ENCODE measurements at places on chromosomes 2 and 18.

DNA sequence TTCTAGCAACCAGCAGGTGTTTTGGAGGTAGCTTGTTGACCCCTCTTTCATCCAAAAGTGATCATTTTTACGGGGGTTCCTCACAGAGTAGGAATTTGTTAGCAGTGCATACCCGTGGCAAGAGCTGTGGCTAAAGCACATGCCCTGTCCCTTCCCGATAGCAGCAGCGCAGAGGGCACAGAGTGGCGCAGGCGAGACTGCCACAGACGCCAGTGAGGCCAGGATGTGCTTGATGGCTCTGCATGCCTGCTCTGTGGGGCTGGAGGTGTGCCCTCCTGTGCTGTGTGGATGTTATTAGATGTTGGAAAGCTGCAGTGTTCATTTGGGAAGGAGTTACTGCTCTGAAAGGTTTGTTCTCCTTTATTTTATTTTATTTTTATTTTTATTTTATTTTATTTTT, 153.6 kb downstream of the FAM210A start:
- no peak for DNase-seq

DNA sequence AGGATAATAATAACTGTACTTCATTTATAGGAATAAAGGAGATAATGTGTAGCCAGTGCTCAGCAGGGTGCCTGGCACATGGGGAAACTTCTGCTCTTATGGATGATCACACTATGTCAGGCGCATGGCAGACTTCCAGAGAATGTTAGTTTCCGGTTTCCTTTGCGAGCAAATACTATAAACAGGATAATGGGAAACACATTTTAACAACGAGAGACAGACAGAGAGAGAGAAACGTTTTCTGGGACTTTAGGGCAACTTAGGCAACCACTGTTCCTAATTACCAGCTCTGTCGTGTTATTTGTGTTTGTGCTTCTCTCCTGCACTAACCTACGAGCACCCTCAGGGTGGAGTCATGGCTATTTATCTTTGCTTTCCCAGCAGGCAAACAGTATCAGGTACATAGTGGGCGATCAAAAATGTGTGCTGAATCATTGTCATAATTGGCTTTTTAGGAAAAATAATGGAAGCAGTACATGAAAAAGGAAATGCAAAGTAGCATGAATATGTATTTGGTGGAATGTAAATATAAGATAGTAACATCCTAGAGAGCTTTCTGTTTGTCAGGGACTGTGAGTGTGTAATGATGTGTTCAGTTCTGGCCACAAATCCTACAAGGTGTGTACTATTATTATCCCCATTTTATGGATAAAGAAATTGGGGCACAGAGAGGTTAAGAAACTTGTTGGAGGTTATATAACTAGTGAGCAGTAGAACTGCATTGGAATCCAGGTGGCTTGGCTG, 36.8 kb upstream of the IGFBP2 start:
- DNase-seq = no peak

DNA sequence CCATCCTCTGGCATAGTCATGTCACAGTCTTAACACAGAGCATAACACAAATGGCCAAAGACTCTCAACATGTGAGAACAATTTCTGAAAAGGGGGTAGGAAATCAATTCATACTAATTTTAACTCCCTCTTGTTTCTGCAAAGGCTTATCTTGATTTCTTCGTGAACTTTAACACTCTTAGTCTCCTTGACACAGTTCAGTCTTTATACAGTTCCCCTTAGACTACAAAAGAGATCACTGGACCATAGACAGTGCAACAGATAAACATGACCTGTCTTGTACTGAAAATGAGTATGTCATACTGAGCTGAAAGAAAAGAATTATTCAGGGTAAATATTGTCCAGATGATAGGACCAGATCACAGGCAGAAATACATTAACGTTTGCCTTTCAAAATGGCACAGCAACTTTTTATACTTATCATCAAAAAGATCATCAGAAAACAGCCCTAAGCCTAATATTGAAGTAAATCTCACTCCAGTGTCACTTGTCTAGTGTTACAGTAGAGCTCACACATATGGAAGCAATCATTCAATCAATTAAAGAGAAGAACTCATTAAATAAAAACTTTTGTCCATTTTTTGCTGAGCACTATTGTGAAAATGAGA, 56.4 kb upstream of the VRK2 start:
- DNase-seq = no peak

- no peak for DNase-seq
Observed at GRCh38 chr2:239166201-239166834, 234.5 kb downstream of the HDAC4 start.

- DNase-seq = no peak
Observed at GRCh38 chr2:170845343-170845742, 28.7 kb downstream of the GAD1 start.

DNA sequence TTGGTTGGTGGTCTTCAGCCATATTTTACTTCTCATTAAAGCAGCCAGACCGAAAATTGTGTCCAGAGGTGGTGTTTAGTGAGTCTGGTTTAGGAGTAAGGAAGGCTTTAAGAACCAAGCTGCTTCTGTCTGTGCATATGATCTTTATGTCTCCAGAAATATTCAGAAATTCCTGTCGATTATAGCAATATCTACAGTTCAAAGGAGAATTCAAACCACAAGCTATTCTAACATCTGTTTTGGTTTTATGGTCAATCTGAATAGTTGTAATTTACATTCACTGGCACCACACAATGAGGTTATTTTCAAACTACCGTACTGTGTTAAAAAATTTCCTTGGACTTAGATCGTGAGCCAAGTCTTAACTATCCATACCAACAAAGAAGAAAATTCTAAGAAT, 11.3 kb downstream of the UPP2 start:
- no peak for DNase-seq

- no peak for DNase-seq
Observed at GRCh38 chr2:68330691-68331090, 10.9 kb upstream of the CNRIP1 start.

- no peak for DNase-seq
Observed at GRCh38 chr2:54470266-54470938, 14.3 kb downstream of the SPTBN1 start.

DNA sequence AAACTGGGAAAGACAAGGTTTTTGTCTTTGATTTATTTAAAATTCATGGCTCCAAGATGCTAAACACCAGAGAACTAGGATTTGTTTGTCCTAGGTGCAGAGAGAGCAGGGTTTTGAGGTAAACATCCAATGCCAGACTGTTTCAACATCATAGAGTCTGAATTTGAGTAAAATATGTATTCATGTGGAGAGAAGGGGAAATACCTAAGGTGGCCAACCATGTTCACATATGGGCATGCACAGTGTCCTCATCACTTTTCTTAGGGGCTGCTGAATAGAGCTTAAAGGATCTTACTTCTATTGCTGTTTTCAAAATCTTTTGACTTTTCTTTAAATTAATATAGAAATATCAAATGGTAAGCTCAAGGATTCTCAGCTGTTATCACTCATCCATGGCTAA, 287.0 kb upstream of the CCDC68 start:
- DNase-seq = no peak

DNA sequence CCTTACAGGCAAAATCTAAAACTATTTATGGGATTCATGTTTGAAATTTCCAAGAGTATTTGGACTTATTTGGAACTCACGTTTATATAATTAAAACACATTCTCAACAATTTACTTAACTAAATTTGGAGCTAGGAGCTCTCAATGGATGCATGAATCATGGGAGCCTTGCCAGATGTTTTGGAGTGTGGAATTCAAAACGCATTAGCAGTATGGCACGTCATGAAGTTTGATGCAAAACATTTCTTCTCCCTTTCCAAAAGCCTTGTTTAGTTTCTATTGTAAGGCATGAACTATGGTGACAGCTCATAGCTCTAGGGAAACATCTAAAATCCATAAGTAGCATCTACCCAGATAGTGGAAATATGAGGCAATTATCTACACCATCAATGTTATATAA, 701.6 kb downstream of the SATB2 start:
- DNase-seq = no peak

DNA sequence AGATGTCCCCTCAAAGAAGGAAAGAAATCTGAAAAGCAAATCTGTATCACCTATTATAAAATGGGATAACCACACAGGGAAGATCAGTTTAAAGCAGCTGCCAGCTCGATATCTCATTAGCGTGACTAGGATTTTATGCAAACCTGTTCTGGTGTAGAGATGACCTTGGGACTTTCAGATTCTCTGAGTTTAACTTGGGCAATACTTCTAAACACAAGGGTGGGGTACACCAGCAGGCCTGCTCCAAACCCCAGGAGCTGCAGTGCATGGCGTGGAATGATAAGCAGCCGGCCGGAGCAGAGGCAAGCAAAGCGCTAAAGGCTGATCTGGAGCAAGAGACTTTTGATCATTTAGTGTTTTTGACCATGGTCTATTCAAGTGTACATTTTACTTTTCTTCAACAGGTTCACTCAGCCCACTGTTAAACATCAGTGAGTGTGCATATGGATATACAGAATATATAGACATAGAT, 4.7 kb downstream of the SERTAD2 start:
- no peak for DNase-seq

DNA sequence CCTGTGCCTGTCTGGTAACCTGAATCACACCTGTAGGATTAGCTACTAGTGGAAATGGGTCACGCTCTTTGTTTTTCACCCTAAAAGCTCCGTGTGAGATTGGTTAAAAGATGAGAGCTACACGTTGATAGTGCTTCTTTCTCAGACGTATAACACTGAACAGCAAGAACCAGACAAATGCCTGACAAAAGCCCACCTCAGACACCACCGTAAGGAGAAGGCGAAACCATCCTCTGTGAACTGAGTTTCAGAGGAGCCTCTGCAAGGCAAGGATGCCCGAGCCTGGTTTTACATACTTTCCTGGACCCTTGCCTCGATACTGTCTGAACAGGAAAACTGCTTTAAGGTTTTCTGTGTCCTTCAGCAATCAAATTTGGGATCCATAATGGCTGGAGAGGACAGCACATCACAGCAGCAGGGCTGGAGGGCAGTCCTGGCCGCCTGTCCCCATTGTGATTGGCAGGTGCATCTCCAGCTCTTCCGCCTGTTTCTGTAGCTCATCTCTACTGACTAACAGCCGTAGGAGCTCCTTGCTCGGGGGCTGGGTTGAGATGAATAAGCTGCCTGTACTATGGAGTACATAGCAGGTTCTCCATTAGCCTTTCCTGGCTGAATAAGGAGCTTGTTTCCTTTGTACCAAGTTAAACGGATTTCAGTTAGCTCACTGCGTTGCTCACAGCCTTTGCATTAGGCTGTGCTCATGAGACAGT, 155.5 kb downstream of the MYT1L start:
- DNase-seq = peak; percentile 9

- no peak for DNase-seq
Observed at GRCh38 chr2:222837643-222838056, 23.2 kb upstream of the ACSL3 start.
